Stimulated activated CD8-positive, alpha-beta memory T cell treated with anti-CD3 and anti-CD28 coated beads, Interleukin-4, amount 100 ng/mL, for 1 hour (primary cell): ENCODE measurements at places on chromosomes 2 and 18.

DNA sequence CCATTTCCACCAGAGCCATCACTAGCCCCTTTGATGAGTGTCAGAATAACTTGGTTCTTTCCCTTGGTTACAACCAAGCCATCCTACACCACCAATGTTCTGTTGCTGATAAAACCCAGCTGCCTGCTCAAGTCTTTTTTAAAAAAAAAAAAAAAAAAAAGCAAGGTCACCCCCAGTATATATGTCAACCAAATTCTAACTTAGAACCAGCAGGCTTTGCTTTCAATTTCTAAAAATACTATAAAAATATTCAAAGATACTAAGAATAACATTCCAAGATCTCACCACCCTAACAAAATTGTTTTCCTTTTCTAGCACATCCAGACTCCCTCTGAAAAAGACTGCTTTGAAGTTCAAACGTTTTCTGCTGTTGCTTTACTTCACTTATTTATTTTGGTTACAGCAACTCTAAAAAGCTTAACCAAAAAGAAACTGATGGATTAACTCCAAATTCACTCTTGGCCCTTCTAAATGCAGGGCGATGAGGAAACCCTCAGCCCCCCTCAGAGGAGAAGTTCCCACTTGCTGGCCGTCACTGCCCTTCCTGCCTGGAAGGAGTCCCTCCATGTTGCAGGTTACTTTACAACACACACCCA is 10.9 kb downstream of the UXS1 start:
- DNase-seq = no peak

DNA sequence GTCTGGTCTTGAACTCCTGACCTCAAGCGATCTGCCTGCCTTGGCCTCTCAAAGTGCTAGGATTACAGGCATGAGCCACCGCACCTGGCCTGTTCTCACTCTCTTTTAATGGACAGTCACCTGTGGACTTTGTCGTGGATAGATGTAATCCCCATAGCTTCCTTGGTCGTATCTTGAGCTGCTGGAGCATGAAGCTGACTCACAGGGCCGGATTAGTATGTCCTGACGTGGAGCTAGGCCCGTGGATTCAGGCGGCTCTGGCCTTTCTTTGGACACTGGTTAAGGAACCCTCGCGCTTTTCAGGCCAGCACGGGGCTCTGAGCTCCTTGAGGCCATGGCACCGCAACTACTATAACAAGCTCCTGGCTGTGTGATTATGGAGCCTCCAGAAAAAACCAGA is 27.5 kb upstream of the GBX2 start:
- DNase-seq = no peak

GRCh38 chr2:3305952-3306351 is 71.7 kb downstream of the EIPR1 start:
- DNase-seq = no peak

- DNase-seq = no peak
Measured at GRCh38 chr18:2223849-2224248, 347.5 kb downstream of the METTL4 start.

DNA sequence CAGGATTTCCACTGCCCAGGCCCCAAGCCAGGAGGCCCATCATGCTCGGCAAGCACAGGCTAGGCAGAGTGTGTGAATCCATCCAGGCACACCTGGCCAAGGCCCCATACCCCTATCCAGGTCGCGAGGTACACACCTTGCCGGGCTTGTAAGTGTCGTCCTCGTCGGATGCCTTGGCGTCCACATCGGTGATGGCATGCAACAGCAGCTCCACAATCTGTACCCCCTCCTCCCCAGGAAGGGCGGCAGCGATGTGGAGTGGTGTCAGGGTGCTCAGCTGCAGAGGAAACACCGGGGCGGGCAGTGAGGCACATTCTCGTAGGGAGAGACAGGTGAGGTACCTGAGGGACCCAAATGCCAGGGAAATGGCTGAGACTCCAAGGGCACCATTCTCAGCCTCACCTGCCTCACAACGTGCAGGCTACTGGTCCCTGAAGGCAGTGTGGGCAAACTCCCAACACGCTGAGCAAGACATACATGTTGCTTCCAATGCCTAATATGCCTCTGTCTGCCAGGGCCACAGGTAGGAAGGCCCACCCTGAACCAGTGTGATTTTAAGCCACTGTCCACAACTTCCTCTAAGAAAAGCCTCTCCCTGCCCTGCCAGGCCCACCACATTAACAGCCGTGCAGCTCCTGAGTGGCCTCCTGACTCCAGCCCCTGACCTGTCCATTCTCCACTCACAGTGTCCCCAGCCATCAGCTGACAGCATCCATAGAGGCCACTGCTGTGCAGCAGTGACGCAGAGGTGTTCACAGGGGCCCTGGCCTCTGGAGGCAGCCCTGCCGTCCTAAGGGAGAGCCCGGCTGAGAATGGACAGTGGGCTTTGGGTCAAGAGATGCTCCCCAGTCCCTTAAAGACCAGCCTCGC is 44.9 kb downstream of the ANKMY1 start:
- no peak for DNase-seq

- DNase-seq = no peak
Measured at GRCh38 chr2:156057647-156058046, 274.9 kb downstream of the NR4A2 start.

GRCh38 chr2:179024445-179024844 is 25.5 kb downstream of the CCDC141 start:
- DNase-seq = no peak

GRCh38 chr2:10149635-10150034 is 27.1 kb downstream of the RRM2 start:
- DNase-seq = no peak

DNA sequence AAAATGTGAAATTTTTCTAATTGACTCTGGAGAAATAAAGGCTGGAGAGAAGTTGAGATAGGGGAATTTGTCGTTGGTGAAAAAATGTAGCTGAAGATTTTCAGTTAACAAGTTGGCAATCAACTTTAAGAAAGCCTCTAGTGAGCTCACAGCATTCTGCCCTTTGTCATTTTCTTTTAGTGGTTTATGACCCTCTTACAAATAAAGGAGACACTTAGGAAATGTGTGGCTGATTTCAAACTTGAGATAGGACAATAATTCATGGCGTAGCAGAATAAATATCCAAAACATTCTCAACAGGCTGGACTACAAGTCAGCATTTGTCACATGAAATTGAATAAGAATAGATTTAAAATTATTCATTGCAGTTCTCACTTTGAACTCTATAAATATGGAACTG is 412.5 kb upstream of the SPHKAP start:
- DNase-seq = no peak

DNA sequence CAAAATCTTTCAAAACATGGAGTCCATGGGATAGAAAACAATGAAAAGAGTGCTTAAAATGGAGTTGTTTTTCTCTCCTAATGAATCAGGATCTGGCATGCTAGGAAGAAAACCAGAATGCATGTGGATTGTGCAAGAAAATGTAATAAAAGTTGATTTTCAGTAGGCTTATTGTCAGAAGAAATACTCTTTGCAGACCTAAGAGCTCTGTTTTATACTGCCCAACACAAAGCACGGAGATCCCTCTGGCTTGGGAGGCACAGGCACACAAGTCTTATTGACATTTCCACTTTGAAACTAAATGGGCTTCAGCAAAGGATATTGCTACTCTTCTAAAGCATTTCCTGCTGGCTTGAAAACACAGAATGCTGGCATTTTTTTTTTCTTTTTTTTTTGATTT is 15.5 kb upstream of the DAPL1 start:
- no peak for DNase-seq

DNA sequence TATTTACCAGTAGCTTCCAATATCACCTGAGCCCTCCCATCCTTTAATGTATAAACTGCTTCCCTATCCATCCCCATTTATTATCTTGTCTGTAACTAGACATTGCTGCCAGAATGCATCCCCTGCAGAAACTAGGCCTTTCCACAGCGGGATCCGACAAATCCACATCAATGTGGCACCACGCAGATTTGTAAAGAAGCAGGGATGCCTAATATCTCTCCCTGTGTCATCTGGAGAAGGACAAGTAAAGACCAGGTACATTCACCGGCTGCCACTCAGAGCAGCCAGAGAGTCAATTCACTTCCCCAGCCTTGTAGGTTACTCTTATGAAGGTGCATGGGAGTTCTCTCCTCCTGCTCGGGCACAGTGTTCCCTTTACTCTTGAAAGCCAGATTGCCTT is 98.8 kb upstream of the MAP3K20 start:
- no peak for DNase-seq

DNA sequence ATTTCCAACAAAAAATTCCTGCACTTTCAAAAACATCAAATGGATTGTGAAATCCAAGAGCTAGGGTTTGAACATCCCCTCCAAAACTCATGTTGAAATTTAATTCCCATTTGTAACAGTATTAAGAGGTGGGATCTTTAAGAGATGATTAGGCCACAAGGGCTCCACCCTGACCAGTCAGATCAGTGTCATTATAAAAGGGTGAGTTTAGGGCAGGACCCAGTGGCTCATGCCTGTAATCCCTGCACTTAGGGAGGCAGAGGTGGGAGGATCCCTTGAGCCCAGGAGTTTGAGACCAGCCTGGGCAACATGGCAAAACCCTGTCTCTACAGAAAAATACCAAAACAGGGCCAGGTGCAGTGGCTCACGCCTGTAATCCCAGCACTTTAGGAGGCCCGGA is 8.9 kb downstream of the GTF3C2 start:
- DNase-seq = no peak

DNA sequence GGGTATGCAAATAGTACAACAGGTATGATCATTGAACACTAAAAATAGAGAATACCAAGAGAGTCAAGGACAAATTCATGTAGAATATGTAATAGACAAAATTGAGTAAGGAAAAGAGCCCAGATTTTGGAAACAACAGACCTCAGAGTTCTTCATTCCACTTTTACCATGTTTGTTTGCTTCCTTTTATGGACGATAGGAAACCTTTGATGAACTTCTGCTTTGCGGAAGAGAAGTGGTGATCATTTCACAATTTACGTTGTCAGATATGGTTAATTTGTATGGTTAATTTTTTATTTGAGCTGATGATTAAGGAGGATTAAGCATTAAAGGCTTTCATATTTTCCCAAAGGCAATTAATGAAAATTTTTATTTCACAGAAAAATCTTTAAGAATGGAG is 16.3 kb downstream of the MARCHF7 start:
- DNase-seq = no peak

- no peak for DNase-seq
Measured at GRCh38 chr2:109472974-109473373, 140.8 kb downstream of the SEPTIN10 start.

DNA sequence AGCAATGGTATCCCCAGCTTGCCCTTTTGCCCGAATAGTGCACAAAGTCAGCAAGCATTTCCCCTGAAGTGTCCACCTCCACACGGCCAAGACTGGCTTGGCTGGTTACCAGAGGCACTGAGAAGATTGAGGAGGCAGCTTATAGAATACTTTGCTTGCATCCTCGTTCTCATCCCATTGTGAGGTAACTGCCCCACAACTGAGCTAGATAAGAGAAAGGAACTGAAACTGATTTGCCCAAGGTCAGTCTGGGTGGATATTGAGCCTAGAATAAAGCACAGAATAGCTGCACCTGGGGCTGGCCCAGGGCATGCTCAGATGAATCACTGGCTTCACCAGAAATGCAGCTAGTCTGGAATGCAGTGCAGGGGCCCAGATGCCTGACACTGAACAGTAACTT is 32.7 kb upstream of the MAP4K3 start:
- no peak for DNase-seq

DNA sequence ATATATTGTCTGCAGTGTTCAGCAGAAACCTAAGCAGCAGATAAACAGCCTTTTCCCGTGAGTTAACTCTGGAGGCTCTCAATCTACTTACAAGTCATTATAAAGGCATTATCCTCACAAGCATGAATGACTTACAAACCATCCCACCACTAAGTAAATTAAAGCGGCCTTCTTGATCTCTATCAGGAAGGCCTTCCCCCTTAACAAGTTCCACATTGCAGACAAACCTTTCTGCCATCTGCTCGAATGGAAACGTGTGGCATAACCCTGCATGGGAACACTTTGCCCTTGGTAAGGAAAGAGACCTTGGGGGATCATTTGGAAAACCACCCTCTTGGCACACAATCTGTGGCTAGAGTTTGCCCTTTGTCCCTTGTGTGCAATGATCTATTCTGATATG is 199.5 kb downstream of the OSR1 start:
- no peak for DNase-seq

- DNase-seq = no peak
Measured at GRCh38 chr2:59074071-59074470, 832.9 kb upstream of the FANCL start.

DNA sequence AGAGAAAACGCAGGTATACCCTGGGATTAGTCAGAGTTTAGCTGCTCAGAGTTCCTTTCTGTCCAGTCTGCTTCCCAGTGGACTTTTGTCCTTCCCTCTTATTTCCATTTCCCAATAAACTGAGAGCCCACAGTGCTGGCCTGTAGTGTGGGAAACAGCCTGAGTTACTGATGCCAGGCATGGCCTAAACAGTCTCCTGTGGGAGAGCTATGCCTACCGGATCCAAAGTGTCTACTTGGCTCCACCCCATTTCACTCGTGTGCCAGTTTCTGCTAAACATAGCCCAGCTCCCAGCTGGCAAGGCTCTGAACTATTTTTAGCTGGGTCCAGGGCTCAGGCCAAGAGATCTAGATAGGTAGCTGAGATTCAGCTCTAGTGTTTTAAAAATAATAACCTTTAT is 15.6 kb upstream of the PPP1CB start:
- DNase-seq = no peak

DNA sequence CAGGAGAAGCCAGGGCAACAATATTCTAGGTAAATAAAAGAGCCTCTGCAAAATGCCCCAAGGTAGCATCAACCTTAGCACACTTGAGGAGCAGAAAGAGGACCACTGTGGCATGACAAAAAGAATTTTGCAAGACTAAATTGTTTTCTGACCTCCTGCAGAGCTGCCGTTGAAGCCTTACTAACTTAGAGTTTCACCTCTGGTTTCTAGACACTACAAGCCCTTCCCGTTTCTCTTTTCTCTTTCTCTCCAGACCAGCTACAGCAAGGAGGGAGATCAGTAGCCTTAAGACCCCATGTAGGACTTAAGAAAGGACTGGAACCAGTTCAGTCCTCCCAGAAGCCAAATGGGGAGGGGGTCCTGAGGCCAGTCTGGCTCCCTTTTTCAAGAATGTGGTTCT is 73.3 kb upstream of the SP3 start:
- DNase-seq = no peak

- DNase-seq = no peak
Measured at GRCh38 chr2:239444626-239445577, 44.1 kb upstream of the HDAC4 start.

GRCh38 chr2:46347648-46348280 is 50.6 kb downstream of the EPAS1 start:
- DNase-seq = no peak

DNA sequence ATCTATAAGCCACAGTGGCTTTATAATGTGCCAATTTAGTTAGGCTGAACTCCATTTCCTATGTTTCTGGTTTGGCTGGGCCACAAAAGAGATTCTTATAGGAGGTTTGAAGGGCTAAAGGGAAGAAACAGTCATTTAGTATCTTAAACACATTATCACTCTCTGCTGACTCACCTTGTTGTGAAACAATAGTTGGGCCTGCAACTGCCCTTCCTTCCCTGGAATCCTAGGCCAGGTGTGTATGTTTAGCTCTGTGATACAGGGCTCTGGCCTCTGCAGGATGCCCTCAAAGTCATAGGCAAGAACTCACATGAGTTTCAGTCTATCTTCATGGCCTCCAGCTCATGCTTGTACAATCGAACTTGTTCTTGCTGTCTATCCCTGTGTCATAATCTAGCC is 400.0 kb upstream of the CELF4 start:
- DNase-seq = no peak
